Activated naive CD4-positive, alpha-beta T cell treated with anti-CD3 and anti-CD28 coated beads, Interleukin-2, amount 50 U/mL, for 72 hours (primary cell): ENCODE measurements at places on chromosomes 5 and 9.

GRCh38 chr9:75088646-75089372 is 495 bp downstream of the OSTF1 start:
- no peak for DNase-seq

DNA sequence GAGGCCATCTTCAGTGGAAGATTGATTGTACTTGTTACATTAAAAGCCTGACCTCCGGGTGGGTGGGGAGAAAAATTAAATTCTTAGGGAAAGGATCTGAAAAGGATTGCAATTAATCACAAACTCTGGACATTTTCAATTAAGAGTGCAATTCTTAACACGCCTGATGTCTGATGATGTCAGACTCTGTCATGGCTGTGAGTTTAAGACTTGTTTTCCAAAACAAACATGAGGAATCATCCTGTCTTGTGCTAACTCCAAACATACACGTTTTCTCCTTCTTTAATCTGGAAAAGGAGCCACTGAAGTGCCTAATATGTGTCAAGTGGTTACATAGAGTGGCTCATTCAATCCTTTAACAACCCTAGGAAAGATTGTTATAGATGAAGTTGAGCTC is 60.4 kb upstream of the SMIM23 start:
- DNase-seq = no peak

DNA sequence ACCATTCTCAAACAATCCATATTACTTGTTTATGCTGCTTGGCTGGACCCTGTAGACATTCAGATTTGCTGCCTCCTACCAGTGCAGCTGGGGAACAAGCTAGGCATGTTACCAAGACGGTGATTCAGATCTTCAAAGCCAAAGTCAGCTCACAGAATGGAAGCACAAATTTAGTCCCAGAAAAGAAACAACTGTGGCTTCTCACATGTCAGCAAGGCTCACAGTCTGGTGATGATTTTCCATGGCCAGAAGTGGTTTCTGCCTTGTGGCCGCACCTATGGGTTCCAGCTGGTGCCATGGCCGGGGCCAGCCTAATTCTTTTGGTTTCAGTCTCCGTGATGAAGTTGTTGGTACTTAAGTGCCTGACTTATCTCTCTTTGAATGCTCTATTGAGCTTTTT is 182.2 kb downstream of the TMC1 start:
- DNase-seq = no peak

GRCh38 chr9:3795556-3795955 is 269.8 kb upstream of the RFX3 start:
- no peak for DNase-seq

DNA sequence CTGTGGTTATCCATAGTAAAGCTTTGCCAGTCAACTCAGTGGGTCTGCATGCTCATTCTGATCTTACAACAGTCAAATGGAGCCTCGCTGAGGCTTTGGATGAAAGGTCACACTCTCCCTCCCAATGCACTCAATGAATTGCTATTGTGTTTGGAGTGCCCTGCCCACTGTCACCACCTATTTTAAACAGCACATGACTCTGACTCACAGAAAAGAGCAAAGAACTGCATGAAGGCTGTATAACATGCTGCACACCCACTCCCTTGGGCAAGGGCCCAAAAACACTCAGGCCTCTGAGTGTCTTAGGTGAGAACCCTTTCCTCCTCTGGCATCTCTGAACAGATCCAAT is 118.7 kb upstream of the CCDC112 start:
- no peak for DNase-seq

DNA sequence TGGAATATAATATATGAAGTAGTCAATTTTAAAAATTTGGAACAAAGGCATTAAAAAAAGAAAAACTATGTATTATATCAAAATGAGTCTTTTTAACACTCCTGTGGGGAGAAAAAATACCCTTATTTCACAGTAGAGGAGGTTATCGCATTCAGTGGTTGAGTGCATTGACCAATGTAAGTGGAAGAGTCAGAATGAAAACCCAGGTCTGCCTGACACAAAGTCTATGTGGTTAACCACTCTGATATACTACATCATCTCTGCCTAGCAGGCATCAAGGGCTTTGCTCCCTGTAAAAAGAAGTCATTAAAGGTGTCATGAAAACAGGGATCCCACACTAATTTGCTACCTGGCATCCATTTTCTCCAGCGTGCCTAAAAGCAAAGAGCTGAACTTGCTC is 417.2 kb upstream of the C9orf72 start:
- DNase-seq = no peak

GRCh38 chr5:118728191-118728590 is 260.2 kb downstream of the DTWD2 start:
- DNase-seq = no peak

DNA sequence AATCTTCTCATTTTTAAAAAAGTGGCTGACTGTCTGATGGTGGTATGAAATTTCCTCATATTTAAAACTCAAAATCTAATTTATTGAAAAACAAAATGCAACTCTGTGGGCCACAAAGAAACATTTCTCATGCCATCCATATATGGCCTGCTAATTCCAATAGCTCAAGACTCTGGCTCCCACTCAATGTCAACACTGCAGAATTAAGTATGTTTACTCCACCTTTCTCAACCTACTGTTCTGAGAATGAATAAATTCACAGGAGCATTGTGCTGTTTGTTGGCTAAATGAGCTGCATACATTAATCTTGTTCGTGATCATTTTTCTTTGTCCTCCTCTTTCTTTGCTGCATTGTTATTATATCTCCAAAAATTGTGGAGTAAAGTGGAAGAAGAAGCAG is 79.5 kb upstream of the GABRG2 start:
- DNase-seq = no peak

DNA sequence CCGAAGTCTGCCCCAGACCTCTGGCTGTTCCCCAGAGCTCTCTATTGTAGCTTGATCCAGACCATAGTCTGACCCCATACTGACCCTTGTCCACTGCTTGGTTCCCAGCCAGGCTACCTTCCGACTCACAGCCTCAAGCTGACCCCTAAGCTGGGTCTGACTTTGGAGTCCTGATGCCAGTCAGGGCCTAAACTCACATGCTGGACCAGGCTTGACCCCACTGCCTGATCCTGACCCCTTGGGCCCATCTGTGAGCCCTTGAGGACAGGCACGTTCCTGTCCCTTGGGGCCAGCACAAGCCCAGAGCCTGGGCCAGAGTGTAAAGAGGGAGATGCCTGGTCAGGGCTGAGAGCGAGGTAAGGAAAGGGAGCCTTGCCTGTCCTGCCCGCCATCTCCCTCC is 32.7 kb upstream of the ENHO start:
- no peak for DNase-seq

DNA sequence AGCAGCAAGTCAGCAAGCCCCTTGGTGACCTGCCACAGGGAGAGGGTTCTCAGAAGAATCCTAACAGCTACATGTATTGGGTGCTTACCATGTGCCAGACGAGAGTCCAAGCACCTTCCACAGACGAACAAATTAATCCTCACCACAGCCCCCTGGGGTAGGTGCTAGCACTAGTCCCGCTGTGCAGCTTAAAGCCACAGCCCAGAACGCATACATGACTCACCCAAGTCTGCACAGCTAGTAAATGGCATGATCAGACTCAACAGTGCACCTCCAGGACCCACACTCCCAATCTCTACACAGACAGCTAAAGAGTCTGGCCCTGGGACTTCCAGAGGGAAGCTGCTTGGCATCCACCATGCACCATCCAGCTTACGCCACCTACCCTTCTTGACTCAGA is 111.5 kb downstream of the PAX5 start:
- DNase-seq = no peak

DNA sequence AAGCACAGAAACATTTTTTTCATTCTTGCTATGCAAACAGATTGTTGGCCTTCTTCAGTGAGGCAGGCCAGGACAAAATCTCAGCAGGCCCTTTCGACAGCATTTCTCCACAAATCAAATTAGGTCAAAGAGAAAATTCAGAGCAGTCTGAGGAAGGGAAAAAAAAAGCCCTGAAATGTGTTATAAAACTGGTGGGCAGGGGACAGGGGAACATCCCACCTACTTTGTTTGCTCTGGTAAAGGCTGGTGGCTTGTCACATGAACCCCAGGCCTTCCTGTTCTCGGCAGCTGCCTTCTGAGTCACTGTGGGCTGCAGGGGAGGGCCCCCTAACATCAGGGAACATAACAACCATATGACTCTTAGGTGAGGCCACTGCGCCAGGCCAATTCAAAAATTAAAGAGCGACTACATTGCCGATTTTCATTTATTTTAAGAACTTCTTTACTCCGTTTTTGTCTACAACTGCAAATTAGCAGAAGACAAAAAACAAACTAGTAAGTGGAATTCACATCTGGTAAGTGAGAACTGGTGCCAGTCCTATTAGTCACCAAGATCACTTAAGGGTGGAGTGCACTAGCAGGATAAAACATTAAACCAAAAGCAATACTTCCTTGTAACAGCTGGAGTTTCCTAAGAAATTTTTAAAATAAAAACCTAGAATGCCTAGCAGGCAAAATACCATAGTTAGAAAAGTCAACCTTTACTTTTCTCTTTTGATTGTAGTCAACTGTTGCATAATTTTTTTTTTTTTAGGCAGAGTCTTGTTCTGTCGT is 46.2 kb upstream of the DENND4C start:
- DNase-seq = peak; percentile 88

GRCh38 chr5:107216587-107216986 is 454.1 kb downstream of the EFNA5 start:
- no peak for DNase-seq

DNA sequence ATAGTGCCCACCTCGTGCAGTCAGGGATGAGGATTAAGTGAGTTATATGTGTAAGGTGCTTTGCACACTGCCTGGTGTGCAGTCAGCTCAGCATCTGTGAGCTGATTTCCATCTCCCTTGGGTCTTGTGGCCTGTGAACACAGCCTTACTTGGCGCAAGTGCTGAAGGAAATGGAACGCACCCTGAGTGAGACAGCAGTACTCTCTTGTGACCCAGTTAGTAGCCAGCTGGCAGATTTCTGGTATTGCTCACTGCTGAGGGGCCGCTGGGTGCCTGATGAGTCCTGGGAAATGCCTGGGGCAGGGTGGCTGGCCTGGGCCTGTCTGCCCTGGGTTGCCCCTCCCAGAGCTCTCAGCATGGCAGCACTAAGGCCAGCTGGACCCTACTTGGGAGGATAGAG is 90.9 kb upstream of the BOD1 start:
- no peak for DNase-seq

DNA sequence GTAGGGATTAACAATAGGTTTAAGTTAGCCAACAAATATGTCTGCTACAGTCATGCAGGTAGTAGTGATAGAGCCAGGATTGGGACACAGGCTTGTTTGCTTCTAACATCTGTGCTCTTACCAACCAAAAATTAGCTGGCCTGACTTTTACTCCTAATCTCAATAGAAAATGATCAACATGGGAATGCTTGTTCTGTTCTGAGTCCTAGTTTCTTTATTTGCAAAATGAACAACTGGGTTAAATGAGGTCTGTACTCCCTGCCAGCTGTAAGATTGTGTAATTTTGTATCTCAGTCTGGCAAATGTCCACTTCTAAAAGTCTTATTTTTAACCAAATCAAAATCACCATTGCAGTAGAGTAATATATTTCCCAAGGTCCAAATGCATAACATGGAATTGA is 216.8 kb downstream of the NMUR2 start:
- no peak for DNase-seq

DNA sequence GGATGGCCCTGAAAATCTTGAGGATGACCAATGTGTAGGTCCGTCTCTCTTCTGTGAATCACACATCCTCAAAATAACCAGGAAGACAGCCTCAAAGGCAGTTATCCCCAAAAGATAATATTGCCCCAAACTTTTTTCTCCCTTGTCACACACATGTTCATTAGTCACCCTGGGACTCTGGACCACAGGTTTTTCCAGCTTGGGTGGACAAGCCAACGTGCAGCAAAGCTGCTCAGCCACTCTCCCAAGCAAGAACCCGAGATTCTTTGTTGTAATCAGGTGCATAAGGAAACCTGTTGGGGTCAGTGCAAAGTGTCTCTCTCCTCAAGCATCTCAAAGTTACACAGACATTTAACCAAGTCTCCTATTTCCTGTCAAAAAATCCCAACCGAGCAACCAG is 196.6 kb downstream of the GNA14 start:
- DNase-seq = no peak

GRCh38 chr9:133888048-133888808 is 103.9 kb downstream of the VAV2 start:
- no peak for DNase-seq
